Fibroblast of lung (primary cell): ENCODE measurements at places on chromosomes 1 and 21.

DNA sequence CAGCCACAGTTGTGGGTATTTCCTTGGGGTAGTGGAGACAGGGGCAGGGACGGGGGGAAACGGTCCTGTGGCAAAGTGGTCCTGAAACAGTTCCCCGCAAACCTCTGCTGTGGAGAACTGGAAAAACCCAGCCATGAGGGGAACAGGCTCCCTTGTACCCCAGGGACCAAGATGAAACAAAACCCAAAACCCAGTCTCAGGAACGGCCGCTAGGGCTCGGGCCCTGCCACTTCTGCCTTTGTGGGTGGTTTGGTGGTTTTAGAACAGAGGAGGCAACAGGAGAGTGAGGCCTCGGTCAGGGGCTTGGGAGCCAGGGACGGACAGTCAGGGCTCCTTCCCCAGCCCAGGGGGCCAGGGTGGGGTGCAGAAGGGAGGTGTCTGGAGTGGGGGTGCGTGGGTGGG lies 24.8 kb upstream of the EDN2 start:
- no peaks in the 10 kb centered on the region for H3K4me1 ChIP-seq
- H3K4me3 ChIP-seq, result no peak overlapping the region
- H3K27ac ChIP-seq, result no peak overlapping the region
- no peaks in the 10 kb centered on the region for H3K27me3 ChIP-seq
- no peaks in the 10 kb centered on the region for H3K36me3 ChIP-seq

DNA sequence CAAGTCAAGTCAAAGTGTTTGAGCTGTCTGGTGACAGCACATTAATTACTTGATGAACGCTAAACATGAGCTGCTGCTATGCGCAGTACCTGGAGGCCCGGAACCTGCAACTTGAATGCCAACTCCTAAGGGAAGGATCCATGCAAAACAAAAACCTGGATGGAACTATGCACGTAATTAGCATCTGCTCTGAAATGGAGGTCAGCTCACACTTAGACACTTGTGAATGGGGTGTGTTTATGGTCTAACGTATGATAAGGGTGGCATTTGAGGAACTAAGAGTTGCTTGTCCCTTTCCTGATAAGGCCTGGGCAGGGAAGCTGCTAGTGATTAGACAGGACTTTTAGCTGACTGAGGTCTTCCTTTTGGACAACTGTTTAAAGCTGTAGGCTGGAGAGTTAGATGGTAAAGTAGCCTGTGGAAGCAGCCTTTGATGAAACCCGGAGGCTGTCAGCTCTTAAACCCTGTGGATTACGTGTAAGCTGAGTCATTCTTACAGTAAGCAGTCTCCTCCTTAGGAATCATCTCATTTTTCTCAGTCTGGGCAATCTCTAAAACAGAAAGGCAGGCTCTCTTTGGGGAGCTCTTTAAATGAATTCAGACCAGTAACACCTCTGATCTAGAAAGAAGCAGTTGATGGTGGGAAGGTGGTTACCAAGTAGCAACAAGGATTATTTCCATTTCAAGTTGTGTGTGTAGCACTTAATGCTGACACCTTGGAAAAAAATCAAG lies 6.8 kb downstream of the TENT5C start:
- H3K4me1 ChIP-seq, result peaks cover 11% of the 10 kb centered on the region
- peak overlapping the region; percentile 72 for H3K27ac ChIP-seq
- peak; percentile 85 for DNase-seq
- H3K36me3 ChIP-seq, result no peaks in the 10 kb centered on the region

GRCh38 chr1:99820546-99820945 lies 29.6 kb upstream of the AGL start:
- H3K27me3 ChIP-seq, result peaks cover 2% of the 10 kb centered on the region
- DNase-seq, result no peak
- H3K4me1 ChIP-seq, result no peaks in the 10 kb centered on the region
- no peak overlapping the region for H3K27ac ChIP-seq
- no peak overlapping the region for H3K4me3 ChIP-seq

GRCh38 chr1:237705462-237705861 lies 185.3 kb downstream of the ZP4 start:
- H3K27ac ChIP-seq, result no peak overlapping the region
- H3K36me3 ChIP-seq, result no peaks in the 10 kb centered on the region
- H3K4me1 ChIP-seq, result no peaks in the 10 kb centered on the region
- no peak overlapping the region for H3K4me3 ChIP-seq
- no peak for DNase-seq

DNA sequence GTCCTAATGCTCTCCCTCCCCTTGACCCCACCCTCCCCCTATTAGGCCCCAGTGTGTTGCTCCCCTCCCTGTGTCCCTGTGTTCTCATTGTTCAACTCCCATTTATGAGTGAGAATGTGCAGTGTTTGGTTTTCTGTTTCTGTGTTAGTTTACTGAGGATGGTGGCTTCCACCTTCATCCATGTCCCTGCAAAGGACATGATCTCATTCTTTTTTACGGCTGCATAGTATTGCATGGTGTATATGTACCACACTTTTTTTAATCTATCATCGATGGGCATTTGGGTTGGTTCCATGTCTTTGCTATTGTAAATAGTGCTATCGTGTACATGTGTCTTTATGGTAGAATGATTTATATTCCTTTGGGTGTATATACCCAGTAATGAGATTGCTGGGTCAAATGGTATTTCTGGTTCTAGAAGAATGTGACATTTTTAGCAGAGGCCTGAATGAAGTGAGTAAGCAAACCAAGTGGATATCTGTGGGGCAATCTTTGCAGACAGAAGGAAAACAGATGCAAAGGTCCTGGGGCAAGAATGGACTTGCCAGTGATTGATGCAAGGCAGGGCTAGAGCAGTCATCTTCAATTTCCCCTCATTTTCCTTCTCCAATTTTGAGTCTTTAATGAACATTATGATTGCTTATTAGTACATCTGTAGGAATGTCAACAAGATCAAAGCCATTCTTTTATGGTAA lies 50.2 kb downstream of the UBE4B start:
- no peak for DNase-seq
- H3K36me3 ChIP-seq, result peaks cover 2% of the 10 kb centered on the region
- no peaks in the 10 kb centered on the region for H3K27me3 ChIP-seq
- no peak overlapping the region for H3K27ac ChIP-seq
- H3K4me1 ChIP-seq, result no peaks in the 10 kb centered on the region

DNA sequence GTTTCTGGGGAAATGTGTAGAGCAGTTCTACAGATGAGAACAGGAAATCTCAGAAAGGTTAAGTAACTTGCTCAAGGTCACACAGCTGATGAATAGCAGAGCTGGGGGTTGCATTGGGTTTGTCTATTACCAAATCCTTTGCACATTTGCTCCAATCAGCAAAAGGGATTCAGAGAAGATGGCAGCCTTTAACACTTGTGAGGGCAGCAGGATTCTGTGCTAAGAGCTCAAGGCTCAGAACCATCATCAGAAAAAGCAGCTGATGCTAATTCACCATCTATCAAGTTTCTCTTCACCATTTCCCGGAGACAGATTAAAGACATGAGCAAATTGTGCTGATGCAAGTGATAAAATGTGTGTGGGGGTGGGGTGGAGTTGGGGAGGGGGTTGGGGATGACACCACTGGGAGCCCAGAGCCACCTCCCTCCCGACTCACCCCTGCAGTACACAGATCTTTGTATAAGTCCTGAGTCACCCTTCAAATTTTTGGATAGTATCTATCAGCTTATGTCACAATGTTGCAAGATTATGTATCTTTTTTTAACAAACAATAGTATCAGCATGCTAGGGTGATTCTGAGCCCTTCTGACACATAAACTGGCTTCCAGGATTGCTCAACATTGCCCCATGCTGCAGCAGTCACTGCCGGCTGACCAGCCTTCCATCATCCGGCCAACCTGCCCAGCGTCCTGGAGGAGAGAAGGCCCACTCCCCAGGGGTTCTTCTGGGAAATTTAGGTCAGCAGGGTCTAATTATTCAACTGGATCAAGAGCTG lies 2.8 kb upstream of the SPSB1 start:
- no peak overlapping the region for H3K4me3 ChIP-seq
- no peaks in the 10 kb centered on the region for H3K27me3 ChIP-seq
- peak; percentile 94 for DNase-seq
- peaks cover 16% of the 10 kb centered on the region for H3K4me1 ChIP-seq
- H3K27ac ChIP-seq, result peak overlapping the region; percentile 84
- no peaks in the 10 kb centered on the region for H3K36me3 ChIP-seq

GRCh38 chr1:24266398-24266941 lies 52.7 kb upstream of the GRHL3 start:
- H3K36me3 ChIP-seq, result no peaks in the 10 kb centered on the region
- H3K27ac ChIP-seq, result no peak overlapping the region
- peaks cover 5% of the 10 kb centered on the region for H3K4me1 ChIP-seq
- peak; percentile 82 for DNase-seq
- no peak overlapping the region for H3K4me3 ChIP-seq
- H3K27me3 ChIP-seq, result peaks cover 9% of the 10 kb centered on the region

DNA sequence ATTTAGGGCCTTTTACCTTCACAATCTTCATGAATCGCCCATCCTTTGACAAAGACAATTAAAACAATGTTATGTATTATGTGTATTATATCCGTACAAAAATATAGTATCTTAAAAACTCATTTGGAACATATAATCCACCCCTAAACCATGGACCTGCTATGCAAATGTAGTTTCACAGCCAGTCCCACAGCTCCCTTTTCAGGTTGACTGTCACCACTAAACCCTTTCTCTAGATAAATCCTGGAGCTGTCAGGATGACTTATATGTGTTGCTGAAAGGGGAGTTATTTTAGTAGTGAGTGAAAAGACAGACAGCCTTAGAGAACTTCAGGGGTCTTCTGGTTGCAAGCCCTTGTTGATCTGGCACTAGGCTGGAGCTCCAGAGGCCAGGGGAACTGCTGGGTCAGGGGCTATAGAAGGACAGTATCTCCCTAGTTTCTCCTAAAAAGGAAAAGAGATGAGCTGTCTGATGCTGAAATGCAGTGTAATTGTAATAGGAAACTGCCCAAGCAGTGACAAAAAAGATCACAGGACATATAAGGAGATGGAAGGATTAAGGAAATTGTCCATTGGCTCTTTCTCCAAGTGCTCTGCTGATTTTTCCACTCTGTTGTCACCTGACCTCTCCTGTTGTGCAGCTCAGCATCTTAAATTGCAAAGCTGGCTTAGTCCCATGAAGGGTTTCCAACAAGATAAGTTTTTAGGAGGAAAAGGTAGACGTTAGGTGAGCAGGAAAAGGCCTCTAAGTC lies 127.7 kb downstream of the S1PR1 start:
- no peaks in the 10 kb centered on the region for H3K36me3 ChIP-seq
- H3K27ac ChIP-seq, result peak overlapping the region; percentile 68
- peak; percentile 9 for DNase-seq
- H3K27me3 ChIP-seq, result no peaks in the 10 kb centered on the region

GRCh38 chr1:18977428-18977827 lies 21.0 kb upstream of the IFFO2 start:
- no peak overlapping the region for H3K4me3 ChIP-seq
- peaks cover 9% of the 10 kb centered on the region for H3K27me3 ChIP-seq
- H3K27ac ChIP-seq, result no peak overlapping the region
- no peaks in the 10 kb centered on the region for H3K4me1 ChIP-seq

- H3K4me3 ChIP-seq, result peak overlapping the region; percentile 90
- peak overlapping the region; percentile 99 for H3K27ac ChIP-seq
- no peak for DNase-seq
- peaks cover 5% of the 10 kb centered on the region for H3K4me1 ChIP-seq
Observed at GRCh38 chr1:66925558-66925910, 744 bp downstream of the MIER1 start.

DNA sequence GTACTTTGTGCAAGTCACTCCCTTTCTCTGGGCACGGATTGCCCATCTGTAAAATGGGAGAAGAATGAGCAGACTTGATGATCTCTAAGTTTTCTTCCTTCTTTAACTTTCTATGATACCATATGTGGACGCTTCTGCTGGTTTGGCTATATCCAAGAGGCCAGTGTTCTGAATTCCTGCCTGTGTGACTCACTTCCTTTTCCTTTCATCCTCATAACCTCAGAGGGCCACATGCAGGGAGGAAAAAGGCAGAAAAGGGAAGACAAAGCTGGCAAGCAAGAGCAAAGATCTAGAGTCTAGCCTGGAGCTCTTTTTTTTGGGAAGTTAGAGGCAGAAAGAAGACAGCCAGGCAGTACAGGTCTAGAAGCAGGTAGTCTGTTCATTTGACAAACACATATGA lies 151.2 kb downstream of the OMA1 start:
- no peak overlapping the region for H3K4me3 ChIP-seq
- peak; percentile 95 for DNase-seq
- H3K36me3 ChIP-seq, result no peaks in the 10 kb centered on the region
- peak overlapping the region; percentile 82 for H3K27ac ChIP-seq
- no peaks in the 10 kb centered on the region for H3K27me3 ChIP-seq

- H3K4me3 ChIP-seq, result no peak overlapping the region
- no peak for DNase-seq
- peaks cover 5% of the 10 kb centered on the region for H3K4me1 ChIP-seq
- peaks cover 3% of the 10 kb centered on the region for H3K36me3 ChIP-seq
- H3K27ac ChIP-seq, result no peak overlapping the region
Observed at GRCh38 chr1:230120289-230120920, 53.4 kb downstream of the GALNT2 start.

GRCh38 chr1:9019896-9020295 lies 6.3 kb downstream of the SLC2A7 start:
- no peaks in the 10 kb centered on the region for H3K36me3 ChIP-seq
- peaks cover 2% of the 10 kb centered on the region for H3K27me3 ChIP-seq
- H3K27ac ChIP-seq, result no peak overlapping the region

- no peaks in the 10 kb centered on the region for H3K36me3 ChIP-seq
- no peak overlapping the region for H3K4me3 ChIP-seq
- DNase-seq, result no peak
- no peak overlapping the region for H3K27ac ChIP-seq
- H3K27me3 ChIP-seq, result no peaks in the 10 kb centered on the region
Observed at GRCh38 chr1:185409345-185409744, 92.3 kb upstream of the IVNS1ABP start.

- no peak overlapping the region for H3K4me3 ChIP-seq
- DNase-seq, result no peak
- H3K27ac ChIP-seq, result no peak overlapping the region
- H3K4me1 ChIP-seq, result no peaks in the 10 kb centered on the region
Observed at GRCh38 chr1:86114816-86115400, 41.7 kb downstream of the COL24A1 start.

- DNase-seq, result no peak
- H3K27me3 ChIP-seq, result no peaks in the 10 kb centered on the region
- H3K4me1 ChIP-seq, result no peaks in the 10 kb centered on the region
Observed at GRCh38 chr1:204996981-204997380, 46.0 kb upstream of the CNTN2 start.

DNA sequence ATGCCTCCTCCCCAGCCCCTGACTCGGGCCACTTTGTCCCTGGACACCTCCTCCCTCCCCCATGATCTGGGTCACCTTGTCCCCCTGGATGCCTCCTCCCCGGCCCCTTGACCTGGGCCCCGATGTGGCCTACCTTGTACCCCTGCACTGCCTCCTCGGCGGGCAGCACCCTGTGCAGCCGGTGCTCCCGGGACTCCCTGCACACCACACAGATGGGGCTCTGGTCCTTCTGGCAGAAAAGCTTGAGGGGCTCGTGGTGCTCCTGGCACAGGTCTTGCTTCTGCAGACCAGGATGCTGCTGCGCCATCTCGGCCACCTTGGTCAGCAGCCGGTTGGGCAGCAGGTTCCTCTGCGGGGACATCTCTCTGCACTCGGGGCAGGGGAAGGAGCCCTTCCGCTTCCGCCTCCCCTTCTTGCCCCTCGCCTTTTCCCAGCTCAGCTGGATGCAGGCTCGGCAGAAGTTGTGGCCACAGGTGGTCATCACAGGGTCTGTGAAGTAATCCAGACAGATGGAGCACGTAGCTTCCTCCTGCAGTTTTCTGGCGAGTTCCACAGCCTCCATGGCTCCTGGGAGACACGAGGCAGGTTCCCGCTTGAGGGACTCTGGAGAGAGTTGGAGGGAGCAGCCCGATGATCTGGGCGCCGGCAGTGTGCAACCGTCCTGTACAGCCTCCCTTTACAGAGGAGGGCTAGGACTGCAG lies 2.0 kb downstream of the TRIM17 start:
- no peaks in the 10 kb centered on the region for H3K4me1 ChIP-seq
- no peak for DNase-seq
- H3K4me3 ChIP-seq, result no peak overlapping the region
- H3K36me3 ChIP-seq, result peaks cover 7% of the 10 kb centered on the region
- peaks cover 12% of the 10 kb centered on the region for H3K27me3 ChIP-seq
- no peak overlapping the region for H3K27ac ChIP-seq
